AG04449 (cell line): ENCODE measurements at places on chromosomes 5 and 9.

DNA sequence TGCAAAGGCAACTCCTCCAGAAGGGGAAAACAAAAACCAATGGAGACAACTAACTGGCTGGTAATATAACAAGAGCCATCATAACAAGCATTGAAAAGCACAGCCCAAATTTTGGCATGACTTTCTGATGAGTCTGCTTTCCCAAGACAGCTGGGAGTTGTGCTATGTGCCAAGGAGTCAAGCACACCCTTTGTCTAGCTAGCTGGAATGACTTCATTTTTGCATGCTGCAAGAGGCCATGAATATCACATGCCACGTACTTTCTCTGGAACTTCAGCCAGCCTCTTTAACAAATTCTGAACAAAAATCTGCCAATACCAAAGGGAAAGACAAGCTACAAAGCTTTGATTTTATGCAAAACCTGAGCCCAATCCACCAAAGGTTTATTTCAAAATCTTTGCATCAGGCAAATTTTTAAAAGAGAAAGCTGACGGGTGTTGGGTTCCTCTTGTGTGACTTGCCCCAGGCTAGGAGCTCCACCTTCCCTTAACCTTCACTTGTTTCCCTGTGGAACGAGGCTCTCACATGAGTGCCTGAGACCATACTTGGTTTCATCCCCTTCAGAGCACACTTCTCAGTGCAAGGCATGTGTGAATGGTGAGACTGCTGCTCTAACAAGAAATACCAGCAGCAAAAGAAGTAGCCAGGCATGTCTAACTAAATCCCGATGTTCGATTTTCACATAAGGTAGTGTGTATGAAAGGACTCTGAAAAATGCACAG, 47.3 kb downstream of the S1PR3 start:
- peak; percentile 31 for DNase-seq

DNA sequence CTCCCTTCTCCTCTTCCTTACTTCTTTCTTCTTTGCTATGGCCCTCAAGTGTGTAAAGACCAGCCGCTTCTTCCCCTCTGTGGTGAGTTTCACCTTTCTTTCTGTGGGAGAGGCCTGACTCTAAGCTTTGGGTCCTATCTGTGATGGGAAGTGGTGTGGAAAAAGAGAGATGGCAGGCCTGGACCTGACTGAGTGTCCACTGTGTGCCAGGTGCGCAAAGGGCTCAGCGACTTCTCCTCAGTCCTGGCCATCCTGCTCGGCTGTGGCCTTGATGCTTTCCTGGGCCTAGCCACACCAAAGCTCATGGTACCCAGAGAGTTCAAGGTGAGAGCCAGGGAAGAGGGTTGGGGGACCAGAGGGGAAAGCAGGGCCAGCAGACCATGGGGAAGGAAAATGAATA, 5.9 kb downstream of the SLC4A9 start:
- DNase-seq, result no peak

DNA sequence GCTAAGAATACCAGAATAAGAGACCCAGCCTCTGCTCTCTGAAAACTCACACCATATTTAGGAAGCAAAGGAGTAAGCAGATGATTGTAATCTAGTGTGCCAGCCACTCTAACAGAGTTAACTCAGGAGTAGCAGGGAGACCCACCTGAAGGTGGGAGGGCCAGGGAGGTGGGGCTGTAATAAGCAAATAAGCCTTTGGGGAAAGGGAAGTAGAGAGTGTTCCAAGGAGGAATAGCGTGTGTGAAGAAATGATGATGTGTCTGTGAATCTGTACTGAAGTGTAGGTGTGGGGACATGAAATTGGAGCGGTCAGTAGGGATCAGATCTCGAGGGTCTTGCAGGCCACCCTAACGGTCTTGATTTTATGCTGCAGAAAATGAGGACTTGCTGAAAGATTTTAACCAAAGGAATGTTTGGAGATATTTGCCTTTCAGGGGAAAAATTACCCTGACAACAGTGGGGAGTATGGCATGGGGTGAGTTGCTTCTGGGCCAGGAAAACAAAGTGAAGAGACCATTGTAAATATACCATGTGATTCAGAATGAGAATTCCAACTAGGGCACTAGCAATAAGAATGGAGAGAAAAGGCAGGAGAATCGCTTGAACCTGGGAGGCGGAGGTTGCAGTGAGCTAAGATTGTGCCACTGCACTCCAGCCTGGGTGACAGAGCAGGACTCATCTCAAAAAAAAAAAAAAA, 44.1 kb upstream of the FSD1L start:
- no peak for DNase-seq

DNA sequence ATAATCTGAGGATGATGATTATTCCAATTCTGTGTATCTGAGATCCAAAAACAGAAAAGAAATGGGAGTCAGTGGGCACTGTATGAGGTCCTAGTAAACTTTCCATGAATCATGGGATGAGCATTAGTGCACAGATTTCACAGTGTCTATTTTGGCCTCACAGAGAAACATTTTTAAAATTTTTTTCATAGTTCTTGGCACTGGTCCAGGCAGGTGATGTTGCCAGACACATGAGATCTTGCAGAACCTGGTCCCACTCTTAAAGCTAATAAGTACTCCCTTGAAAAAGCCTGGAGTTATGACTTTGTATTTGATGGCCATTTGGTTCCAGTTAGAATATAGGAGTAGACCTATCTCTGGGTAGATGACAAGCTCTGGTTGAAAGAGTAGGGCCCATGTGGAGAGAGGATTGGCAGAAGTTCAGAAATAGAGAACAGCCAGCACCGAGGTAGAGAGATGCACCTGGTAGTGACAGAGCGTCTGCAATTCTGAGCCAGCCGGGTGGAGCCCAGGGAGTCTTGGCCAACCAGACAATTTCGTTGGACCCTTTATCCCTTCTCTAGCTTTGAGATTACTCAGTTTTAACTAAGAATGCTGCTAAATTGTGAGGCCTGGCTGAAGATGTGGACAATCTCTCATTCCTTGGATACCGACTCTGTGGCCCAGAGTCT, 6.3 kb upstream of the TNFSF15 start:
- no peak for DNase-seq

GRCh38 chr9:133955821-133956411, 36.2 kb downstream of the VAV2 start:
- no peak for DNase-seq

DNA sequence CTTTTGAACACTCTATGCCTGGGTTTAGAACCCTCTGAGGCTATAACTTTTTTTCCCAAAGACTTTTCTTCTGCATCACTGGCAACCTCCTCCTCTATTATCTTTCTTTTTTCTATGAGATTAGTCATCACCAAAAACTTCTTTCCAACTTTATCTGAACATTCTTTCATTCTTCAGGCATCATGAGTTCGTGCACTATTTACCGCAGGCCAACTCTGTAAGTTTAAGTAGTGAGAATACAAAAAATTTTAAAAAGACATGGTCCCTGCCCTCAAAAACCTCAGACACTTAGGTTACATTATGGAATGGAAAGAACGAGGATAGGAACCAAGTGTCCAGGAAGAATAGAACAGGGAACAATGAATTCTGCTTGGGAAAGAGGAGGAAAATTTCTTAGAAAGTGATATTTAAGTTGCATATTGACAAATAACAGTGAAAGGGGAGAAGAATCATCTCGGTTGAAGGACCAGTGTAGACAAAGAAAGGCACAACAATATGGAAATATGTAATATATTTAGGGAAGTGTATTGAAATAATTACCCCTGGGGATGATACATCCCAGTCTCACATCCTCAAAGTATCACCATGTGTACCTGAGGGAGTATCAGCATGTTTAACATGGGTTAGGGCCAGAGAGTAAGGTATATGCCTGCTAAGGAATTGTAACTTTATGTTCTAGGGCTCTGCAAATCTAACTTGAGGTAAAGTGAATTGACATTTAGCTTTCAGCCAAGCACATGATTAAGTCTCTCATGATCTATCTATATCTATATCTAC, 196.5 kb upstream of the NREP start:
- peak; percentile 71 for DNase-seq

DNA sequence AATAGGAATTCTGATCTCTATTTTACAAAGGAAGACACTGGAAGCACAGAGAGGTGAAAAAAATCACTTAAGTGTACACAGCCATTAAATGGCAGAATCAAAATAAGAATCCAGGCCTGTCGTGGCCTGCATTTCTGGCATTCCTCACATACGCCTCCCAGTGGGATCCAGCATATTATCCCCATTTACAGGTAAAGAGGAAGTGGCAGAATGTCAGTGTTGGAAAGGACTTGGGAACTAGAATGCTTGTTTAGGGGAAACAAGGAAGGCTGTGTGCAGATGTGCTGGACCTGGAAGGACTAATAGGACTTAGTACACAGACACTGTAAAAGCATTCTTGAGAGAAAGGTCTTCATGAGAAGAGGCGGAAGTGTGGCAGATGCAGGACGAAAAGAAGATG, 241.8 kb downstream of the TRIM32 start:
- no peak for DNase-seq

DNA sequence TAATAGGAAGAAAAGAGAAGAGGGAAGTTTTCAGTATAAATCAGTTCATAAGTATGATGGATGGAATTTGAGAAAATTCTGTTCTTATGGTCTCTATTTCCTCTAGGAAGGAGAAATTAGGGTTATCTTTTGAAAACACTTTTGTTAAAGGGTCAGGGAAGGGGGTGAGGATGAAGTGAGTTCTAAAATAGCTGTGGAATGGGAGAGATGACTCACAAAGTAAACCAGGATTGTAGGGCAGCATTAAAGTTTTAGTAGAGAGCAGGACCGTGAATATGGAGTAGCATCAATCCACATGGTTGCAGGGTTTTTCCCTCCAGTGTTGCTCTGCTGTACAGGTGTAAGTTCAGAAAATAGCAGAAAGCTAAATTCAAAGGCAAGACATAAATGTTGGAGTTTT, 32.4 kb downstream of the MUSK start:
- peak; percentile 10 for DNase-seq

DNA sequence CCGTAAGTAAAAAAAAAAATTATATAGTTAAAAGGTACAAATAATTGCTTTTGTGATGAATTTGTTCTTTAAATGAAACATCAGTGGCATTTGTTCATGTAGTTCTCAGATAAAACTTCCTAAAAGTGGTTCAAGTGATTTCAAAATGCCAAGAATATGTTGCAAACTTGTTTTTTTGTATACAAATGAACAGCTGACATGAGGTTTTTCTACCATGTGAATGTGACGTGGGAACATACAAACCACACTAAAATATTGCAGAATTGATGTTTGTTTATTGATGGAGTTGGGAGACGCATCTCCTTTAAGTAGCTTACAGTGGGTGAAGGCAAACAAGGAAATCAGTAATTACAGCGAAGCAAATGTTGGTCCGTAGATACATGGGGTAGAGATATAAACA, 16.9 kb downstream of the BASP1 start:
- DNase-seq, result no peak

DNA sequence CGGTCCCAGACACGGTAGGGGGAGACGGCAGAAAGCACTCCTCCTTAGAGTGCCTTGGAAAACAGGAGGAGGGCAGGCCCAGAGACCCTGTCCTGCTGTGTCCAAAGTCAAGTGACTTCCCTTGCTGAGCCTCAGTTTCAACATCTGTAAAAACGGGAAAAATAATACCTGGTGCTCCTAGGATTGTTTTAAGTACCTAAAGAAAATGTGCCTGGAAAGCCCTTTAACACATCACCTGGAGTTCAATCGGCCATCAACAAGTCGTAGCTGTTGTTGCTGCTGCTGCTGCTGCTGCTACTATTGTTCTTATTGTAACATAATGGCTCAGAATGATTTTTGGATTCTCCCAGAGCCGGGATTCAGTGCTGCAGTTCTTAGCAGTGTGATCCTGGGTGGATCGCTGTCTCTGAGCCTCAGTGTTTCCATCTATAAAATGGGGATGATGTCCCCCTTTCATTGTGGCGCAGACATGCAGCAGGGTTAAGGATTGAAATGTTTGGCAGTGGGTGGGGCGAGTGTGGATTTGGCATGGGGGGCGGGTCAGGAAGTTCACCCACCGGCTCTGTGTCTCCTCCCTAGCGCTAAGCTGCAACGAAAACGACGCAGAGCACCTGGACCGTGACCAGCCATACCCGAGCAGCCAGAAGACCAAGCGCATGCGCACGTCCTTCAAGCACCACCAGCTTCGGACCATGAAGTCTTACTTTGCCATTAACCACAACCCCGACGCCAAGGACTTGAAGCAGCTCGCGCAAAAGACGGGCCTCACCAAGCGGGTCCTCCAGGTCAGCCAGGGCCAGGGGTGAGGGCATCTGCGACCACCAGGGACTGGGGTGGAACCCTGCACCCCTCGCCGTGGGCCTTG, 9.2 kb downstream of the LHX2 start:
- DNase-seq, result no peak

GRCh38 chr9:87812375-87813118, 70.1 kb upstream of the SPATA31E1 start:
- DNase-seq, result peak; percentile 28

DNA sequence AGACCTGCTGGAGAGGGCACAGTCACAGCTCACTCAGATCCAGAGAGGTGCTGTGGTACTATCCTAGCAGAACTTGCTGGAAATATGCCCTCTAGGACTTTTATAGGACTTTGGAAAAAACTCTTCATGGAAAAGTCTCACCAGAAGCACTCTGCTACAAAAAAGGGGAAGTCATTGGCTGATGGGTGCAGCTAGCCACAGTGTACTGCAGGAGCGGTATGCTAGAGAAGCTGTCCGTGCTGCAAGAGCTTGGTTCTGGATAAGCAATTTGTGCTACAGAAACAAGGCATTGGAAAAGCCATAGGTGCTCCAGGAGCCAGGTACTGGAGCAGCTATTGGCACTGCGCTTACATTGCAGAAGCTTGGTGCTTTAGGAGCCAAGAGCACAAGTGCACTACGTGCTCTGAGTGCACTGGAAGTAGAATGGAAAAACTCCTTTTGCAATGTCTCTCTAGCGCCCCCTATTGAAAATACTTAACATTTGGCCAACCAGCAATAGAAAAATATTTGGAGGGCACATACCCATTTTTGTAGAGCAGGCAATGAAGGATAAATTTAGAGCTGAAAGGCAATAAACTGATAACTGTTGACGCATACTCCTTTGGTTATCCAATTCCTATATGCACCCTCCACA, 83.4 kb downstream of the MEGF10 start:
- DNase-seq, result no peak

- no peak for DNase-seq
These were observed 24.6 kb downstream of the TJP2 start for GRCh38 chr9:69198521-69199220.

DNA sequence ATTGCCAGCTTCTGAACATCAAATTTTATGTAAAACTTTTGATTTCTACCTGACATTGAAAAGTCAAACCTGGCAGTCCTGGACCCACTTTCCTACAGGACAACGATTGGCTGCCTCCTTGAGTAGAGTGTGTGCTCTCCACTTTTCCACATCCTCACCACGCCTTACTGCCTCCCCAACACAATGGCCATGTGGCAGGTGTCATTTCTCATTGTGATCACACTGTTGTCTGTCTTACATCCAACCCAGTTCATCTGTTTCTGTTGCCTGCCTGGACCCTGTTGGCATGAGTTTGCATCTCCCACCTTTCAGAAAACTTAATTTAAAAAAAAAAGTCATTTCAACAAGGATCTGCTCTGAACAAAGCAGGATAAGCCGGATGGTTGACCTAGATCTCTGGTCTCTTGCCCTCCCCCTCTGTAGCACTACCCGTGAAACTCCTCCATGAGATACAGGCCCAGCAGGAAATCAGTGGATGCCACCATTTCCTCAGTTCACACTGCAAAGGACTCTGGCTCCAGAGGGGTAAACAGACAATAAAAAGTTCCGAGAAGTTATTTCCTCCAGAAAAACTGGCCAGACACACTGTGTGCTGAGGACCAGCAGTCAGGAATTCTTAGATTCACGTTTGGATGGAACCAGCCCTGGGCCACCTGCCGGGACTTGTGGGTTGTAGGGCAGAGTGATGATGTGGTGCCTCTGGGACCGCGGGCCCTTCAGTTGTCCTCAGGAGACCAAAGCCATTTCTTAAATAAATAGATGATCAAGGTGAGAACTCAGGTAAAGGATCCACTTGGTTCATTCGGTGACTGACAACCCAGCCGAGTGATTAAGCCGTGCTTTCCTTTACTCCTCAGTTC, 48.6 kb downstream of the AMBP start:
- DNase-seq, result no peak
